ENCODE measurements at places on chromosomes 13 and 19.
A peak's percentile ranks its signal among the peaks of the same experiment; 100 is the strongest.

- peak; percentile 59 for DNase-seq
Observed at GRCh38 chr19:51002542-51003311, 1.3 kb upstream of the KLK8 start.

DNA sequence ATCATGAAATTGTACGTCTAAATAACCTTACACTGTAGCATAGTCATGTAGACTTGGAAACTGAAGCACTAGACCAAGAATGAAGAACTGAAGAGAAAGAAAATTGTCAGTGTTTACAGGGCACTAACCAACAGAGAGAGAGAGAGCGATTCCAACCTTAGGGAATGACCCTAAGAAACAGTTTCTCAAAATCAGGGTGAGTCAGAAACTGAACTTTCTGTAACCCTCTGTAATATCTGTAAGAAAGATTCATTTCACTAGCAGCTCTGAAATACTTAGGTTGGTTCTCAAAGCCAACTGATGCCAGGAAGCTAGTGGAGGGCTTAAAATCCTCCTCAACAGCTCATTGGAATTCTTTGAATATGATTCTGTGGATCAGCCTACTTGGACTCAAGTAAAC is 936.9 kb downstream of the EFNB2 start:
- no peak for DNase-seq

DNA sequence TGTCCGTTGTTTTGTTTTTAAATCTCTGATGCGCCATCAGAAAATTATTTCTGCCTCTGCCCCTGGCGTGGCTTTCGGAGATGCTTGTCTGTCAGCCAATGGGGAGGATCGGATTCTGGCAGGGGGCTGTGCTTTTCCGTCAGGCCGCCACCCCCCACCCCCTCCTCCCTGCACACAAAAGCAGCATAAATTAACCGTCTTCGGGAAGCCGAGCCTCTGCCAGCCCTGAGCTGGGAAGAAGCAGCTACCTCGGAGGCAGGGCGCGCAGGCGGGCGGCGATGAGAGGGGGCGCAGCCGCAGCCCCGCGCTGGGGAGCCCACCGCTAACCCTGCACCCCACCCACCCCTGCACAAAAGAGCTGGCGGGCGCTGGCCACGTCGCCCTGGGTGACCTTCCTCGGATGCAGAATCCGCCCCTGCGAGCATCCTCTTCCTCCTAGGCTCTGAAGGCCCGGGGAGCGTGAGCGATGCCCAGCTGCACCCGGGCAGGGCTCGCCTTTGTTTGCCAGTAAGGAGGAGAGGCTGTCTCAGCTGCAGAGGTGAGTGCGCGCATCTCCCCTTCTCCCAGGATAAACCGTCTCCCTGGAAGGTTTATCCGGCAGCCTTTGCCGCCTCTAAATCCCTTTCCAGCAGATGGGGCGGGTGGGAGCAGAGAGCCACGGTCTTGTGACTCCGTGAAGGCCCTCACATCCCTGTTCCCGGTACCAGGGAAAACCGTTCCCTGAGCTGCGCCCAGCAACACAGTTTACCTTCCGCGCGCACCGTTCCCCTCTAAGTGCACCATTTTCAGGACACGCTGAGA is at the start of gene ATCAY:
TSS of gene ATCAY (plus strand) at position 215 of the 801 bp plus-strand sequence. CDS start 5,083 bp downstream, outside the sequence.
- DNase-seq = no peak

DNA sequence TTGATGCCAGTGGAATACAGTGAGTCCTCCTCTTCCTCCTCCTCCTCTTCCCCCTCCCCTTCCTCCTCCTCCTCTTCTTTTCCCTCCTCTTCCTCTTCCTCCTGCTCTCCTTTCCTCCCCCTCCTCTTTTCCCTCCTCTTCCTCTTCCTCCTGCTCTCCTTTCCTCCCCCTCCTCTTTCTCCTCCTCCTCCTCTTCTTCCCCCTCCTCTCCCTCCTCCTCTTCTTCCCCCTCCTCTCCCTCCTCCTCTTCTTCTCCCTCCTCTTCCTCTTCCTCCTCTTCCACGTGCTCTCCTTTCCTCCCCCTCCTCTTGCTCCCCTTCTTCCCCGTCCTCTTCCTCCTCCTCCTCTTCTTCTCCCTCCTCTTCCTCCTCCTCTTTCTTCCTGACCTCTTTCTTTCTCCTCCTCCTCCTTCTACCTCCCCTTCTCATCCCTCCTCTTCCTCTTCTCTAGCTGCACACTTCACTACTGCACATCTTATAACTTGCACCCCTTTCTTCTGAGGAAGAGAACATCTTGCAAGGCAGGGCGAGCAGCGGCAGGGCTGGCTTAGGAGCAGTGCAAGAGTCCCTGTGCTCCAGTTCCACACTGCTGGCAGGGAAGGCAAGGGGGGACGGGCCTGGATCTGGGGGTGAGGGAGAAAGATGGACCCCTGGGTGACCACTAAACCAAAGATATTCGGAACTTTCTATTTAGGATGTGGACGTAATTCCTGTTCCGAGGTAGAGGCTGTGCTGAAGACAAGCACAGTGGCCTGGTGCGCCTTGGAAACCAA is 5.6 kb downstream of the PDX1 start:
- DNase-seq = no peak

DNA sequence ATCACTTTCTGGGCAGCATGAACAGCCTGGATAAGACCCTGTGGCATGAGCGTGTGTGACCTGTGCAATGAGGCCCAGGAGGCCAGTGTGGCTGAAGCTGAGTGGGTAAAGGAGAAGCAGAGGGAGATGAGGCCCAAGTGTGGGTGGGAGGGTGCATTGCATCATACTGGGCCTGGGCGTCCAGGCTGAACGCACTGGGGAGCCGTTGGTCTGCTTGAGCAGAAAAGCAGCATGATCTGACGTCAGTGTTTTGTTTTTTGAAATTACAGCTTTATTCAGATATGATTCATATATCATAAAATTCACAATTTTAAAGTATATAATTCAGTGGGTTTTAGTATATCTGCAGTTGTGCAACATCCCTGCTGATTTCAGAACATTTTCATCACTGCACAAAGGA is 409.7 kb downstream of the HS6ST3 start:
- DNase-seq = no peak

DNA sequence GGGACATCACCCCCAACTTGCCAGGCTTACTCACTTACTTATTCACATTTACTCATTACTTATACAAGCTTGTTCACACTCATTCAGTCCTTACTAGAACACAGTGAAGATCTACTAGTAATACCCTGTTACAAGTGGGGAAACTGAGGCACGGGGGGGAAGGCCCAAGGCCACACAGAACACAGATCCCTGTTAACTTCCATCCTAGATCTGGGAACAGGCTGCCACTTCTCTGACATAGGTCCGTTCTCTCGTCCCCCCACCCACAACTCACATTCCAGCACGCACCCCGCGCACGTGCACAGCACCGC is 1.5 kb upstream of the NRTN start:
- DNase-seq = no peak
